ENCODE measurements at places on chromosomes 12 and 14.

GRCh38 chr12:57069523-57069922, 9.1 kb downstream of the NEMP1 start:
- peak; percentile 28 for DNase-seq

DNA sequence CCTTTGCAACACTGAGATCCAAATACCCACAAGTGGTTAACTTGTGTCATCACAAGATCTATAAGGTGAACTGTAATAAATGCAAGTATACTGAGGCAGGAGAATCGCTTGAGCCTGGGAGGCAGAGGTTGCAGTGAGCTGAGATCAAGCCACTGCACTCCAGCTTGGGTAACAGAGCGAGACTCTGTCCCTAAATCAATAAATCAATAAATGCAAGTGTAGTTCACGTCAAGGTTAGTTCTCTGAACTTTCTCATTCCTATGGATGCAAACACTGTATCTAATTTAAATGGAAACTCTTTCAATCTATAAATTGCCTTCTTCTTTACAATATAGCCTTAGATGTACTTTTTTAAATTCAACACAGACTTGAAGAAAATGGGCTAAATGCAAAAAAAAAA, 3.2 kb downstream of the MAGOHB start:
- DNase-seq, result no peak

GRCh38 chr14:71361336-71361735, 454.1 kb downstream of the PCNX1 start:
- no peak for DNase-seq

DNA sequence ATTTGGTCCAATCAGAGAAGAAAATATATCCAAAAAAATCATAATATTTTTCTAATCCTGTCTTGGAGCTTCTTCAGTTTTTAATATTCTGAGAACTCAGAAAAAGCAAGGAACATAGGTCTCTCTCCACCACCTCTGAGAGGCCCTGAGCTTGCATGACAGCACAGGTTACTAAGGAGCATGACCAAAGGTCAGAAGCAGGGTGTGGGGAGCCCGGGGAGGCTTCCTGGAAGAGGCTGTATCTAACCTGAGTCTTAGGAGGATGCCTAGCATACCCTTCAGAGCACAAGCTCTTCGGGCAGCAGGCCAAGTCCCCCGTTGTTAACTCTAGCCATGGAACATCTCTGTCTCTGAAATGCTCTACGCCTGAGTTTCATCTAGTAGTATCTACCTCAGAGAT, 15.7 kb upstream of the STON2 start:
- no peak for DNase-seq

GRCh38 chr12:56521590-56522371, at the start of gene RBMS2:
Gene RBMS2 (plus strand): TSS chr12:56521820. CDS start chr12:56522024, 204 bp downstream.
- DNase-seq, result no peak

- DNase-seq, result no peak
Observed at GRCh38 chr14:82451675-82452074, 918.0 kb upstream of the SEL1L start.

- no peak for DNase-seq
Observed at GRCh38 chr14:52026017-52026660, 36.8 kb downstream of the RTRAF start.

DNA sequence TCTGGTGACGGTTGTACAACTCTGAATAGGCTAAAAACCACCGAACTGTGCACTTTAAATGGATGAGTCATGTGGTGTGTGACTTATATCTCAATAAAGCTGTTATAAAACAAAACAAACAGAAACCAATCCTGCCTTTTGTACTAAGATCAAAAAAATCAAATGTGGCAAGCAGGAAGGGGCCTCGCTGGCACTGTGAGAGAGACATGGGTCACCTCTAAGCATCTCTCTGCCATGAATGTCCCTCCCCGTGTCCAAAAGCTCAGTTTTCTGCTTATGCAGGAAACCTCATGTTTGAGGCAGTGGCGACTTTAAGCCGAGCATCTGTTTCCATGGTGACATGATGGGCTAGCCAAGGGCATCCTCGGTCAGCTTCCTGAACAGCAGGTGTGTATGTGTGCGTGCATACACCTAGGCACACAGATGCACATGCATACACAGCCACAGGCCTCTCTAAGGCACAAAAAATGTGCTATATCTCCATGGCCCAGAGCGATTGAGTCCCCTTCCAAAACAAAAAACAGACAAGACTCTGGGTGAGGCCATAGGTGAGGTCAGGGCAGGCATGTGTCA, 44.4 kb downstream of the ARL6IP4 start:
- no peak for DNase-seq

GRCh38 chr14:100669468-100669867, 57.2 kb upstream of the DLK1 start:
- no peak for DNase-seq

- no peak for DNase-seq
Observed at GRCh38 chr12:65775720-65776119, 48.6 kb upstream of the HMGA2 start.

DNA sequence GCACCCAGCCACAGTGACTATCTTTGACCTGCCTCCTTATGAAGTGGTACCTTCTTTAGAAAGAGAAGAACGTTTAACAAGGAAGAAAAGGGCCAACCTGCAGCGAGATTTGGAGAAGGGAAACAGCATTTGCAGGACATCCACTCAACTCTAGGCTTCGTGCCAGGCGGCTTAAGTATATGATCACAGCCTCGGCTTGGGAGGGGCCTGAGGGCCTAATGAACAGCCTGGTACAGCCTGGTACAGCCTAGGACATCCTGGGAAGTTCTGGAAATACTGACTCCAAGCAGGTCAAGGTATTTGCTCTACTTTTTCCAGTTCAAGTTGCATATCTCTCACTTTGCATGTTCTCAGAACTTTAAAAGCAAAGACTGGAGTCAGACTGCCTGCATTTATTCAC, 16.1 kb downstream of the HCAR2 start:
- no peak for DNase-seq

GRCh38 chr14:46140445-46140844, 511.1 kb downstream of the RPL10L start:
- DNase-seq, result no peak

DNA sequence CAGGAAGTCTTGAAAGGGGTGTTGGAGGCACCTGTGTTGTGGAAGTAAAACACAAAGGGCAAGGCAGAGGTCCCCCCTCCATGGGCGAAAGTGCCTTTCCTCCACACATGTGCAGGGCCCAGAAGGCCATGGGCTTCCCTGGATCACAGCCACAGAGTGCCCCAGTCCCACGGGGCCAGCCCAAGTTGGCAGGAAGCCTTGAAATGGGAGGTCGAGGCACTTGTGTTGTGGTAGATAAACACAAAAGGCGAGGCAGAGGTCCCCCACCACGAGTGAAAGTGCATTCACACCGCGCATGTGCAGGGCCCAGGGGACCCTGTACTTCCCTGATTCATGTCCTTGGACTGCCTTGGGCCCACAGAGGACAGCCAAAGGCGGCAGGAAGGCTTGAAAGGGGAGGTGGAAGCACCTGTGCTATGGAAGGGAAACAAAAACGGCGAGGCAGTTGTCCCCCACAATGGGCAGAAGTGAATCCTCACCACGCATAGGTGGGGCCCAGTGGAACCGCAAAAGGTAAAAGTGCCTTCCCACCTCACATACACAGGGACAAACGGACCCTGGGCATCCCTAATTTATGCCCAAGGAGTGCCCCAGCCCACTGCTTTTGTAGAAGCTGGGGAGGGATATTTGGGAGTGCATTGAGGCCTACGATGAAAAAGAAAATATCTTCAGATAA, 585.4 kb downstream of the ALG10 start:
- no peak for DNase-seq

DNA sequence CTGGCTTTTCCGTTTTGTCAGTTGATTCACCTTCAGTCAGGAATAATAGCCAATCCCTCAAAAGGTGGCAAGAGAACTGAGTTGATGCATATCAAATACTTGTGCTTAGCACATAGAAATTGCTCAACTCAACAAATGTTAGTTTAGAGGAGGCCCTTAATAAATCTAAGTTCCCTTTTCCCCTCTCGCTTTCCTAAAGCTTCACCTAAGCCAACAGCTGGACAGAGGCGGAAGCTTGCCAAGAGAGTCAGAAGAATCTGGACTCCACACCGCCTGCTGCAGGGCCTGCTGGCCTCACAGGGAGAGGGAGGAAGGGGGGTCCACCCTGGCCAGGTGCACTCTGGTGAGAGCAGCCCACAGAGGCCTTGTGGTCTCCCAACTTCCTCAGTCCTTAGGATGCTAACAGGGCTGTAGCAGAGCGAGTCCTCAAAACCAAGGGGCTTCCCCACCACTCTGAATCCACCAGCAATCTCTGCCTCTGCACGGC, 213.1 kb downstream of the CHST11 start:
- no peak for DNase-seq

GRCh38 chr12:57811028-57811755, 7.3 kb downstream of the AVIL start:
- no peak for DNase-seq

DNA sequence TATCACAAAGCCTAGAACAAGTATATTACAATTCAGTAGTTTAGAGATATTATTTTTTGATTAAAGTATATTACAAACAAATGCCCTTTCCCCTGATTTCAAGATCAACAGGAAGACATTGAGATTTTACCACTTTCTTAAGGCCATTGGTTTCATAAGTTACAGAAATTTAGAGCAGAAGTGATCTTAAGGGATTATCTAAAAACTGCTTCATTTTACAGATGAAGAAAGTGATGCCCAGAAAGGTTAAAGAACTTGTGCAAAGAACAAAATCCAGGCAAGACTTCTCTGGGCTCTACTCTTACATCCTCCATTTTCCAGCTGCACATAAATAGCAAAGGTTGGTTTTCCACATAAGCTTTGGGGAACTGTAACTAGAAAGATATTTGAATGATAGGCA, 87.5 kb downstream of the DUSP6 start:
- no peak for DNase-seq

GRCh38 chr12:106861984-106862916, 87.8 kb downstream of the RIC8B start:
- no peak for DNase-seq

DNA sequence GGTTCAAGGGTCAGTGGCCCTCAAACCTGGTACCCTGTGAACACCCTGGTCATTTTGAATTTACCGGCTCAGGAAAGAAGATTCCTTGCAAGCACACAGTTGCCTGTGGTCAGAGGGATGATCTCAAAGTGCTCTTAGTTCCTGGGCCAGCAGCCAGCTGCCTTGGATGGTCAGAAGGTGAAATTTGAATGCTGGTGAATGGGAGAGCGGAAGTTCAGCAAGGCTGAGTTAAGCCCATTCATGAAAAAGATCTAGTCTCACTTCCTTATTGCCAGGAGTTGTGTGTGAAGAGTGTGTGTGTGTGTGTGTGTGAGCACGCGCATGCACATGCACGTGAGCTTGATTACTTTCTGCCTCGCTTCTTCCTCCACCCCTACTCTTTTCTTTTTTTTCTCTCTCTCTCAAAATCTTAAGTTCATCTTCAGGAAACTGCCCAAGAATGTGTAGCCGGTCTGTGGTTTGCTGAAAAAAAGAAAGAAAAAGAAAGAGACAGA, 155.5 kb upstream of the CCND2 start:
- DNase-seq, result no peak

DNA sequence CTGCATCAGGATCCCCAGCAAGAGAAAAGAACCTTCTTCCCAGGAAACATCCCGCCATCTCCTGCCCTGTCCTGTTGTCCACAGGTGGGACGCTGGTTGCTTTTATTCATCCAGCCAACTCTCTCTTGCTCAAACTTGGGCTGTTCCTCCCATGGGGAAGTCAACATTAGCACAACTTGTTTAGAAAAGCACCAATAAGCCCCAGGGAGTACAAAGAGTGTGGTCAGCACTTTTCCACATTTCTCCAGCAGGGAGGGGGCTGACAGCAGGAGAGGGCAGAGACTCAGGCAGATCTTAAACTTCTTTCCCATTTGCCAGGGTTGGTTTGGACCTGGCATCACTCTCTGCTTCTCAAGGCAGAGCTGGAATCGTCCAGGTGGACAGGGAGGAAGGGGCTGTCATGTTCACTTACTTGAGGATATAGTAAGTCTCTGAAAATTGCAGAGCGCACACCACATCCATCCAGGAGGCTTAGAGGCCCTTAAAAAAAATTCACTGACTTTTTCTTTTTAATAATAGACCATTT, 74.9 kb downstream of the RBM19 start:
- no peak for DNase-seq

DNA sequence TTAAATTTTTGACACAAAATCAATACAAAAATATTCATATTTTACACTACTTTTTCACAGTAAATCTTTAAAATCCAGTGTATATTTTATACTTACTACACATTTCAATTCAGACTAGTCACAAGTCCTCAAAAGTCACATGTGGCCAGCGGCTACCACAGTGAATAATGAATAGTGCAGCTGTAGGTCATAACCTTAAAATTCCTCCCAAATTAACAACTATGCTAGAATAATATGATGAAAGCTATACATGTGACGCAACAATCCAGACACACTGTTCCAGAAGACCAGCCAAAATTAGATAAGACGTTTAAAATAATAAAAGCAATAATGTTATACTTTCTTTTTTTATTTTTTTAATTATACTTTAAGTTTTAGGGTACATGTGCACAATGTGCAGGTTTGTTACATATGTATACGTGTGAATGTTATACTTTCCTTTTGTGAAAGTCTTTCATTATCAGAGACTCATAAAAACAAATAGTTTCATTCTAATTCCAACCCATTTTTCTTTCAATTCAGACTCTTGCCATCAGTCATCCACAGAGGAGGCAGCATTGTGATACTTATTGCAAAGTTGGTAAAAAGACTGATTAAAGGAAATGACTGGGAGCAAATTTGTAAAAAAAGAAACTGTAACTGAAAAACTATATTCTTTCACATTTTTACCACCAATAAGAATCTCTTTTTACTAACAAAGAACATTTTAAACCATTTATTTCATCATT, 67.0 kb downstream of the C2CD5 start:
- DNase-seq, result no peak

GRCh38 chr14:68690089-68690958, 102.5 kb downstream of the ZFP36L1 start:
- no peak for DNase-seq

DNA sequence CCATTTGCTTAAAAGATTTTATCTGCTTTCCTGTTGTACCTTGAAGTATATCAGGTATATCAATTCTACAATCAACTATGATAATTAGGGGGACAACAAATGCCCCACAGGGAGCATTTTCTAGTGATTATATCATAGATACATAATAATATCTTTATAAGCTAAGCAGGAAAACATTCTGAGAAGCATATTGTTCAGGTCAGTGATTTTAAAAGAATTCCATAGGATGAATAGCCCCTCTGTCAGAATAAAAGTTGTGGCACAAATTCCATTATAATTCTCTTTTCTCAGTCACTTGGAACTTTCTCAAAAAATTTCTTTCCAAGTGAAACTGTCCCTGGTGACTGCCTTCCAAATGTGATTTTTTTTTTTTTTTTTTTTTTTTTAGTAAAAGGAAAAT, 32.9 kb upstream of the HMGA2 start:
- DNase-seq, result no peak

DNA sequence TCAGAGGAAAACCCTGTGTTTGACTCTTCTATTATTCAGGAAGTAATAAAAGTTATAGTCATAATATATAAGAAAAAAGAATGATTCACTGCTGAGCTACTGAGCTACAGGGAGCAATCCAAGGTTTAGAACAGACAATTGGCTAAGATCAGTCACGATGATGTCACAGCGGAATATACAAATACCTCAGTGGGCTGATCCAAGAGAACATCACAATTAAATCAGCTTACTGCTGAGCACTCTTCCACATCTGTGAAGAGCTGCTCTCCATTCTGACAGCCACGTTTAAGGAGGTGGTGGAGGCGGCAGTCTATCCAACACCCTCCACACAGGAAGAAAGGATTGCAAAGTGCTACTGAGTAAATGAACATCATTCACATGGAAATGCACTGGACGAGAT, 271.0 kb downstream of the APAF1 start:
- DNase-seq, result no peak

- no peak for DNase-seq
Observed at GRCh38 chr12:12779529-12779928, 5.9 kb upstream of the APOLD1 start.

- DNase-seq, result no peak
Observed at GRCh38 chr14:73591690-73592449, at the start of gene ACOT4. Gene ACOT4 (plus strand): TSS chr14:73591873. CDS start chr14:73591960, 87 bp downstream.
